Hematopoietic multipotent progenitor cell treated with erythropoietin and hydrocortisone succinate and interleukin-3 and kit ligand, for 15 days (in vitro differentiated cells): ENCODE measurements at places on chromosomes 6 and 20.
A peak's percentile ranks its signal among the peaks of the same experiment; 100 is the strongest.

DNA sequence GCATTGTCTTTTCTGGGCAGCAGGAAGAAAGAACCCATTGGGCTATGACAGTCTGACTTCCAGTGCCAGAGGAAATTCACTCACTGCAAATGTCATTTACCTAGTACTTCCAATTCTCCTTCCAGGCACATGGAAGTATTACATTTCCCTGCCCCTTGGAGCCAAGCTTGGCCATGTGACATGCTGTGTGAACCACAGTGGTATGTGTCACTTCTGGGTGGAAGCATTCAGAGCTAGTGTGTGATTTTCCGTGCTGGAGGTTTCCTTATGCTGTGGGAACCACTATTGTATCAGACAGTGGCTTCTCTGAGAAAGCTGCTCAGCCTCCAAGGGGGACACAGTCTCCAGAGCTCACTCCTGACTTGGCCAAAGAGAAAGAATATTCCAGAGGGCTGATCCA, 387.6 kb downstream of the CDC5L start:
- no peak for DNase-seq

GRCh38 chr20:25339608-25340007, 51.0 kb downstream of the ABHD12 start:
- no peak for DNase-seq

DNA sequence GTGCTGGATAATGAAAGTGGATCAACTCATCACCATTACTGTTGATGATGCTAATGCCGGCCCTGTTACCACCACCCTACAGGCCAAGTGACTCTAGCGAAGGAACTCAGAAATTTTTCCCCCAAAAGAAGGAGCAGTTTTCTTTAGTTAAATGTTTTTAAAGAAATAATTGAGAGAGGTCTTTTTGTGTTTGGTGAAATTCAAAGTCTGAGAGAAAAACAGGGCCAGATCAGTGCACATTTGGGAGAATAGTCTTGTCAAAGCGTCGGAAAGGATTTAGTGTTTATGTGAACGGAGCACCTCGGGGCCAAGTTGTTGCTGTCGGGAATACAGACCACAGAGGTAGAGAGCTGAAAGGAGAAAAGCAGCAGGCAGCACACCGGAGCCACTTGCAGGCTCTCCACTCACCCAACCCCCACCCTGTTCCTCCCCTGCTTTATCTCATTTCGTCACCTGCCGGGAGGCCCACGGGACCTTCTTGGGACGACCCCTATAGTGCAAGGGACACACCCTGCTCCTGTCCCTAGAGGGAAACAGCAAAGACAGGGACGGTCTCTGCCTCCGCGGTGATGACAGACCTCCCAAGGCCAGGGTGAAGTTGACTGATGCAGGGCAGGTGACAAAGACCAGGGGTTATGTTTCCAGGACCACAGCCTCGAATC, 6.8 kb downstream of the TFAP2B start:
- no peak for DNase-seq

DNA sequence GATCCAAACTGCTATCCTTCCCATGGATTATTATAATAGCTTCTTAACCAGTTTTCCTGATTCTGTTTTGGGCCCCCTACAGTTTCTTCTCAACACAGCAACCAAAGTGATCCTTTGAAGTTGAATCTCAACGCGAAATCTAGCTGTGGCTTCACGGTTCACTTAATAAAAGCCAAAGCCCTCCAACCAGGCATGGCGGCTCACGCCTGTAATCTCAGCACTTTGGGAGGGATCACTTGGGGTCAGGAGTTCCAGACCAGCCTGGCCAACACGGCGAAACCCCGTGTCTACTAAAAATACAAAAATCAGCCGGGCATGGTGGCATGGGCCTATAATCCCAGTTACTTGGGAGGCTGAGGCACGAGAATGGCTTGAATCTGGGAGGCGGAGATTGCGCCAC, 3.3 kb downstream of the RMND1 start:
- DNase-seq: no peak

GRCh38 chr20:63829603-63829944, 1.5 kb downstream of the ZBTB46 start:
- DNase-seq: no peak

DNA sequence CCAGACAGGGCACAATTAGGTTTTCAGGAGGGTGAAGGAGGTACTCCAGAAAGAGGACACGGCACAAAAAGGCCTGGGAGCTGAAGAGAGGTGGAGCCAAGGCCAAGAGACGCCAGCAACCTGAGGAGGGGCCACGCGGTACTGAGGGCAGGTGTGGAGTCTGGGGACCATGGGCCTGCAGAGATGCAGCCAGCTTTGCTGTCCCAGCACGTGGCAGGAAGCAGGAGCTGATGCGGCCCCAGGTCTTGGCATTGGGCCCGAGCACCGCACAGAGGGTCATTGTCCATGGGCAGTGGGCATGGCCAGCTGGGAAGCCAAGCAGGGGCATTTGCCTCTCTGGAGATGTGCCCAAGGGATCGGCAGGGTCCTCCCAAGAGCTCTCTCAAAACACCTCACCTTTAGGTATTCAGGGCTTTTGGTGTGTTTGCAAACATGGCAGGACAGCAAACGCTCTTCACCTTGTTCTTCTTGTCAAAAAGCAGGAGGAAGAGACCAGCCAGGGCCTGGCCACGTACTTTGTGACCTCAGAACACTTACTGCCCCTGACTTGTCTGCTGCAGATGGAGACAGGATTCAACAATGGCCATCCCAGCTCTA, 1.4 kb upstream of the BPIFB1 start:
- DNase-seq: no peak

GRCh38 chr6:11500008-11500407, 37.5 kb upstream of the TMEM170B start:
- DNase-seq: no peak

DNA sequence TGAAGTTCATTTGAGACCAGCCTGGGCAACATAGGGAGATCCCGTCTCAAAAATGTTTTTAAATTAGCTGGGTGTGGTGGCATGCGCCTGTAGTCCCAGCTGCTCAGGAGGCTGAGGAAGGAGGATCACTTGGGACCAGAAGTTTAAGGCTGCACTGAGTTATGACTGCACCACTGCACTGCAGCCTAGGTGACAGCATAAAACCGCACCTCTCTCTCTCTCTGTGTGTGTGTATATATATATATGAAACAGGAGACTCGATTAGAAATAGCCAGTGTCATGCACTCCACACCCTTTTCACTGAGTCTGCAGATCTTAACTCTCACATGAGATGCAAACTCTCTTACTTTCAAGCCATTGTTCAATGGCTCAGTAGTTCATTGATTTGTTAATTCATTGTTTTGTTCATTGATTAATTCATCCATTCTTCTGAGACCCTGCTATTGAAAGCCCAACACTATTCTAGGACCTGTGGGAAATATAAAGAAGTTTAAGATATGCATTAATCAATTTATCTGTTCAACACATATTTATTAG, 52.4 kb upstream of the MRPS10 start:
- DNase-seq: no peak

DNA sequence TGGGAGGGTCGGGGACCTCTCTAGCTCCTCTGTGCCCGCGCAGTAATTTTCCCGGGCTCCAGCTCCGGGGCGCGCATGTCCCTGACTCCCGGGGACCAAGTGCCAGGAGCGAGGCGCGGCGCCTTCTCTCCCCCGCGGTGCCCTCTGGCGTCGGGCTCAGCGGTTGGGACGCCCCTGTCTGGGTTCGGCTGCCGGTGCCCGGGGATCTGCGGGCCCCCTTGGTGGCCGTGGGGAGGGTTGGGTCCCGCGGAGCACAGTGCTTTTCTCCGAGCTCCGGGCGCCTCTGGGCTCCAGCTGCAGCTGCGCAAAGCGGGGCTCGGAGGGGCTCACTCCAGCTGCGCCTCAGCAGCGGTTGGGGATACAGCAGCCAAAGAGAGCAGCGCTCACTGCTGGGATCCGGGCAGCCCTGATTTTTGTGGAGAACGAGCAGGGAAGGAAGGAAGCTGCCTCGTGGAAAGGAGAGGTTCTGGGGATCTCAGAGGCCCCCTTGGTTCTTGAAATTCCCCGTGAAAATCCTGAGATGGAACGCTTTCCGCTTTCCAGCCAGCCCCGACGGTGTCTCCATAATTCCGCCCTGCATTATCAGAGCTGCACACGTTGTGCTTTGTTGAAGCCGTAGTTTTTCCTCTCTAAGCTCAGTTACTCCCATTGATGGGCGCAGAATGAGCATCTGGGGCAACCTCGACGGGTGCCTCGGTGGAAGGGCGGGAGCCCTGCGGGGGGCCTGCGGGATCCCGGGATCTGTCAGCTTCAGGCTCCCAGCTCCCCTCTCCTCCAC, 861 bp downstream of the PPP1R14C start:
- no peak for DNase-seq

- DNase-seq: peak; percentile 8
Observed at GRCh38 chr6:83615025-83615999, 93.6 kb downstream of the SNAP91 start.

- DNase-seq: no peak
Observed at GRCh38 chr6:2935566-2936291, 32.6 kb upstream of the SERPINB9 start.

DNA sequence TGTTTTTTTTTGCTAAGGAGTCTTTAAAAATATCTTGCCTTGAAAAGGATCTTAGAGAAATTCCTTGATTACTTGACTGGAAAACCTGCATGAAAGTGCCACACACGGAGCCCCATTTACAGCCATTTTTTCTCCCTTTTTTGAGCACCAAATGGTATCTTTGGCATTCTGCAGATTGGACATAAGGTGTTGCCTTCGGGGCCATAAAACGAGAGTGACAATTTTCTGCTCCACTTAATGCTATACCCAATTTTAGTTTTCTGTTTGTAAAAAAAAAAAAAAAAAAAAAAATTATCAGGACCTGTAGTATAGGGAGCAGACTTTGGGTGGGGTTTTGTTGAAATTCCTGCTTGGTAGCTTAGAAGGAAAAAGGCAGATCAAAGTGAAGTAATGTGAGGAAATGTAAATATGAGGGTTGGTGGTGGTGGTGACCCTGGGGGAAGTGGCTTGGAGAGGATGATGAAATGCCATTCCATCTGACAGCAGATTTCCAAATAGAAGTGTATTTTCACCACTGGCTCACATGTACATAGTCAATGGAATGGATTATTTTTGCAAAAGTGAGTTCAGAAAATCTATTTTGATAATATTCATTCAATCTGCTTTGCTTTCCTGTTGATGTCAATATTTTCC, 212.1 kb upstream of the SOX4 start:
- no peak for DNase-seq

DNA sequence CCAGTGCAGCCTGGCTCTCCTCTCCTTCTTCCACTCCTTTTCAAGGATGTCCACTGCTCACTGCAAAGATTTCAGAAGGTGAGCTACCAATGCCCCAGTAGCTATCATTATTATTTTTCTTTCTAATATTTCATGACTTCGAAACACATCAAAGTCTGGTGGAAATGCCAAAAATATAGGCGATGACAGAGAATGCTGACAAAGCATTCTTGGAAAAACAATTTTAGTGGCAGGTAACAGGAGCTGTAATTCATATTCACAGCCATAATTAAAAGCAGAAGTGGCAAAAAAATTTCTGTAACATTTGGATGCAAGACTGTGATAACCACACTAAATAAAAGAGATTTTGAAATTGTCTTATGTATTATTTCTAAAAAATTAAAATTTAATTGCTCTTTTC, 133.6 kb downstream of the RALGAPA2 start:
- no peak for DNase-seq

- DNase-seq: no peak
Observed at GRCh38 chr20:41786158-41786557, 168.0 kb upstream of the CHD6 start.

GRCh38 chr6:83152913-83153312, 40.2 kb downstream of the PGM3 start:
- DNase-seq: no peak

DNA sequence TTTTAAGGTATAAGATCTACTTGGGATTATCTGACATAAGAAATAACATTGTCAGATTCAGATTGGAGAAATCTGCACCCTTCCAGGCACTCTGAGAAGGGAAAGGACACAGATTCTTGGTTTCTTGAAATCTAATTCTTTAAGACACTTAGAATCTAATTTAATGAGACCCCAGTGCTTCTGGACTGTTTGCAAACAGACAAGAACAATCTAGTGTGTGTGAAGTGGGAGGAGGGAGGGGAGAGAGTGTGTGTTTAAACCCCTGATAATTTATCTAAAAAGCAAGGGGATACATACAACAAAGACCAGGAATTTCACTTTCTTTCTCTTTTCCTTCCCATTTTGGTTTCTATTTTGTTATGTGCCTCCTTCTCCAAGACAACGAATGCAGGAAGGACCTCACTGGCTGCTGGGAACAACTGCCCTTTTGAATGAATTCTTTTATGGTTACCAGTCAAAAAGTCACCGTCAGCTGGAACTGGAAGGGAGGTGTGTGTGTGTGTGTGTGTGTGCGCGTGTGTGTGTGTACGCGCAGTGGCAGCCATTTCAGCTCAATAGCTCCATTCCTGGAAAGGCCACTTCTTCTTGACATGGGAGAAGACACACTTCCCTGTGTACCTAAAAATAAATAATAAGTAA, 129.4 kb downstream of the BCAS1 start:
- DNase-seq: no peak

DNA sequence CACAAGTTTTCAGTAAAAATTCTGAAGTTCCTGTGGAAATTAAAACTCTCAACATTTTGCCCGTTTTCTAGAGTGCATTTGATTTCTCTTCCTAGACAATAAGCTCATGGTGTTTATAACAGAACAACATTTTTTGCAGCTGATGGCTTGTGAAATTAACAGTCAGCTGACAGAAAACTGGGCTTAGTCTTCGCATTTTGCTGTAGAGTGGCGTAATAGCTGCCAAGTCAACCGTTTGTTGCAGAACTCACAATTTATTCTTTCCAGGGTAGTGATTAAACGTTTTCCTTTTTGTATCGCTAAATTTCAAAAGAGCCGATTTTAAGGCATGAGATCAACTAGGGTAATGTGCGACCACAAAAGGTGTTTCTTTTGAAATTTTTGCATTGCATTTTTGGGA, 1.4 kb downstream of the SPO11 start:
- no peak for DNase-seq

DNA sequence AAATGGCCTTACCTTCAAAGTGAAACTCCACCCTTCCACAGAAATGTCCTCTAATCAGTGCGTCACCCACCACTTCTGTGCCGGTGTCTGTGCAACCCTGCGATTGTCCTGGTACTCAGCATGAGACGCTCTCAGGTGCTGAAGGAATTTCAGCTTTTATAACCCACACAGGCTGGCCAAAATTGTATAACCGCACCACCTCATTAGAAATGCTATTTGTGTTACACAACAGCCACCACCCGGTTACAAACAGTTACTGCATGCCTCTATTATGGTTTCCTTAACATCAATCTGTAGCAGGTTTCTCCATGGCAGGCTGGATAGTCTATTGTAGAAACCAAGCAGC, 51.5 kb downstream of the SLC23A2 start:
- no peak for DNase-seq

GRCh38 chr6:113871975-113872374, 14.8 kb downstream of the MARCKS start:
- no peak for DNase-seq

DNA sequence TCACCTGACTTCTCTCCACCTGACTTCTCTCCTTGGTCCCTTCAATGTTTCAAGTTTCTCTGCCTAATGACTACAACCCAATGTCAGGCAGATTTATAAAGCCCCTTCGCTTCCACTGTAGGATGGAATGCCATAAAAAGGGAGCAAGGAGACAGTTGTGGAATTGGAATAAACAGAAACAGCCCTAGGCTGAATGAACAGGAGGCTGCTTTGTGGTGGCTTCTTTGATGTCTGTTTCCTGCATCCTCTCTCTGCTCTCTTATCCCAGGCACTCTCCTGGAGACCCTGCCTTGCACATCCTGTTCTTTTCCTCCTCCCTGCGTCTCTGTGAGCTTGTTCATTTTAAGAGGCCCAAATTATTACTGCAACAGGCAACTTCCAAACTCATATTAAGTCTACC, 16.9 kb downstream of the MUCL3 start:
- no peak for DNase-seq

GRCh38 chr6:95741045-95741444, 163.7 kb downstream of the MANEA start:
- no peak for DNase-seq
